ENCODE measurements at places on chromosomes 6 and 20. TPM values are rescaled to one million over a fixed set of nuclear protein-coding genes. Genes with fewer than 3 reads are reported as not detected.
A peak's percentile ranks its signal among the peaks of the same experiment; 100 is the strongest.

LBP gene
- total RNA-seq: 2.7 TPM

DNA sequence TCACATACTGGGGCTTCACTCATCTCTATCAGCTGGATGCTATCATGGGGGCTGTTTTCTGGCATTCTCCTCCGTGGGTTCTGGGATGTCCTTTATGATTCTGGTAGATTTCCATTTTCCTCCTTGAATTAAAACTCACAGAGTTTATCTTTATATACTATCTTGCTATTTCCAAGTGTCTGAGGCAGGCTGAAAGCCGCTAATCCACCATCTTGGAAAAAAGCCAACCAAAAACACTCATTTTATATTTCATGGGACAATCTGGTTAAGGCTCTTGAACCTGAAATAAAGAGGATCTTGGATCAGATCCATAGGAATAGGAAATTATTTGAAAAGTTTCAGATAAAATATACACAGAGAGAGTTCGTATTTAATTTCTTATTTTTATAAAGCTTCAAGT is 86.0 kb downstream of the AFG1L start:
- DNase-seq: no peak

GRCh38 chr6:26514984-26515383 is 14.9 kb downstream of the BTN1A1 start:
- DNase-seq: no peak

FERMT1 gene
- 1.5 TPM for total RNA-seq

APMAP gene
- total RNA-seq: 54.1 TPM

DNA sequence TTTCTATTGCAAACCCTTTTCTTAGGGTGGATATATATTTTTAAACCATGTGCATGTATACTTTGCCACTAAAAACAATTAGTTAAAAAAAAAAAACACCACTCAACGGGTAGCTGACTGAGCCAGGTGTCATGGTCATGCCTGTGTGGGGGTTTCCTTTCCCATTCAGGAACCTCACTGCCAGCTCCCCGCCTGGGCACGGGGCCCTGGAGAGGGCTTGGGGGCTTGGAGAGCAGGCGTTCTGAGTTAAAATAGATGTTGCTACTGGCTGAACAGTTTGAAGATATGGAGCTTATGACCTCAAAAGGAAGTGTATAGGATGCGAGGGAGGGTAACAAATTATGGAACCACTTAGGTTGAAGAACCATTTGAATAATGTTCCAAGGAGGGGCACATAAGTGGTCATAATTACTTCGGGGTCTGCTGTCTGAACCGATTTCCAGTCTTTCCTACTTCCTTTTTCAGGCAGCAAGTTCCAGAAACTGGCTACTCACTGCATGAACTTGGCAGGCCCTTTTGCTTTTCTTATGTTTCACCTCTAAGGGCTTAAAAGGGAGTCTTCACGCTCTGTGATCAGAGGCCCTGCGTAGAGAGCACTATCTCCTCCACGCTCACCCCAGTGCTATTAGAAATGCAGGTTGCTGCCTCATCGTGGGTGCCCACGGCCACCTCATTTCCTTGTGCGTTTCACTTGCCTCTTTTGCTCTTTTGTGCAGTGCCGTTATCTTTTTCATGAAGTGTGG is 9.9 kb downstream of the STX16 start:
- DNase-seq: no peak

DNA sequence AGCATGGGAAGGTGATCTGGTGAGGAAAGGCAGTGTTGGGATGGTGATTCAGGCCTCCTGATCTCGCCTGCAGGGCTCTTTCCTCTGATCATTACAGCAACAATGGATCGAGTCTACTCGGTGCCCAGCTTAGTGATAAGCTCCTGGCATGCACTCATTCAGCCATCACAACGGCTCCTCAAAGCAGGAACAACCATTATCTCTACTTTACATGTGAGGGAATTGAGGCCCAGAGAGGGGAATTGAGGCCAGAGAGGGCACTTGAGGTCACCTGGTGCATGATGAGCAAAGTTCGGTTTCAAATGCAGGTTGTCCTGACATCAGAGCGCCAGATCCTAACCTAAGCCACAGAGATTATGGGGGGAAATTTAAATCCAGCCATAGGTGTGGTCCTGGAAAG is 42.0 kb upstream of the BPIFA2 start:
- no peak for DNase-seq

CST1 gene
- not detected for total RNA-seq

- peak; percentile 63 for DNase-seq
These were observed 9.9 kb upstream of the PSMF1 start for GRCh38 chr20:1108437-1108920.

DNA sequence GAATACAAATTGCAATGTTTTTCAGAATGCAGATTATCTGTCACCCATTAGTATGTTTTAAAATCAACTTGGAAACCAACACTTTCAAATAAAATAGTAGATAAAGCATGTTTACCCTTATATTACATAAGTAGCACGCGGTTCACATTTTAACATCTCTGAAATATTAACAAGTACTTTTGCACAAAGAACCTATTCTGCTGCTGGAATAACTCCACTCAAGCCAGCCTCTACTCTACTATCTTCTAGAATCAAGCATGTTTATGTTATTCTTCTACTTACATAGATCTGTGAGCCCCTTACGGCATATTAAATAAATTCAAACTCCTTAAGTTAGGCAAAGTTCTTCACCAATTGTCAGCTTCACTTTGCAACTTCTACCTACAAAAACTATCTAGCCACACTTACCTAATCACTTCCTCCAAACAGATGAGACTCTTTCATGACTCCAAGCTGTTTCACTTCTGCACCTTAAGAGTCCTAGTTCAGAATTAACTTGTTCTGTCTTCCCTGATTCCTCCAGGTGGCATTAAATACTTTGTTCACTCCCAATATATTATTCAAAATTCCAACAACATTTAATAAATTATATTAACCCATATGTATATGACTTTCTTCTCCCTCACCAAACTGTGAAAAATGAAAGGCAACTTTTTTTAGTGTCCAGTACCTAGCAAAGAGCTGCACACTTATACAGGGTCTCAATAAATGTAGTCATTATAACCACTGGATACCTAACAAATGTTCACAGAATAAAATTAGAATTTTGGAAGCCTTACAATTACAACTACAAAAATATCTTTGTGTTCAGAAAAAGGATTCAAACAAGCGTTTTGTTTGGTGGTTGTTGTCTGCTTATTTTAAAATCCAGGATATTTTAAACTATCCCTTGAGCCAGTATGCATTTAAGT is 12.1 kb downstream of the CEP85L start:
- no peak for DNase-seq

Measured in aorta (tissue), 5 donors.